Activated T-cell treated with anti-CD3 and anti-CD28 coated beads, Interleukin-2, amount 50 U/mL, for 72 hours (primary cell): ENCODE measurements at places on chromosomes 7 and 10. TPM values are rescaled to one million over a fixed set of nuclear protein-coding genes. Genes with fewer than 3 reads are reported as not detected.

The ACHE gene
- 0.16 TPM for total RNA-seq

The HOXA1 gene
- total RNA-seq: 0.58 TPM

The CEP55 gene
- 46.6 TPM for total RNA-seq

The DCLRE1C gene
- 22.9 TPM for total RNA-seq

The CDC14C gene
- not detected for total RNA-seq

The TMEM229A gene
- total RNA-seq: not detected

The C10orf67 gene
- total RNA-seq: 0.84 TPM

The NPFFR1 gene
- 0.02 TPM for total RNA-seq

The PIP gene
- total RNA-seq: not detected

The UCMA gene
- total RNA-seq: not detected

The MSMB gene
- total RNA-seq: not detected

The GJC3 gene
- total RNA-seq: 1.7 TPM

The KNDC1 gene
- 0.28 TPM for total RNA-seq
